ENCODE measurements at places on chromosomes 1 and 21.
A peak's percentile ranks its signal among the peaks of the same experiment; 100 is the strongest.

- no peak for DNase-seq
Observed at GRCh38 chr1:29052100-29052499, 71.6 kb downstream of the TMEM200B start.

DNA sequence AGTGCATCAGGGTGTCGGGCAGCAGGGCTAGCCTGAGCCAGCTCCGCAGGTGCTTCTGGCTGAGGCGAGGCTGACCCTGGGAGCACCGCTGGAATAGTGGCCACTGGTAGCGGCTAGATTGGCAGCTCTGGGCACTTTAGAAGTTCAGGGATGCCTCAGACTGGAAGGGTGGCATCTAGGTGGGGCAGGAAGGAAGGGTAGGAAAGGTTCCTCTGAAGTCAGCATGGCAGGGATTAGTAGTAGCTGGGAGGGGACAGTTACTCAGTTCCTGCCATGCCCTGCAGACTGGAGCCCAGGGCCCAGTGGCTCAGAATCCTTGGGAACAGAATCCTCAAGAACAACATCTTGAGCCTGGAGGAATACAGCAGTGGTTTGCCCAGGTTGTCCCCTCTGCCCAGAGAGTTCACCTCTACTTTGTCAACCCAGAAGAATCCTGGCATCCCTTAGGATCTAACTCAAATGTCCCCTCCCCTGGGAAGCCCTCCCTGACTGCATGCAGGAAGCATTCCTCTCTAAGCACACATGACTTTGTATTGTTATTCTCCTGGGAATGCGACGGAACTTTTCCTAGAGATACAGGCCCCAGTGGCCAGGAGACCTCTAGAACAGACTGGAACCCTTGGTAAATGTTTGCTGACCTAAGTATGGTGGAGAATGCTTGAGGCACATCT lies 39.5 kb upstream of the BCAR3 start:
- no peak for DNase-seq

DNA sequence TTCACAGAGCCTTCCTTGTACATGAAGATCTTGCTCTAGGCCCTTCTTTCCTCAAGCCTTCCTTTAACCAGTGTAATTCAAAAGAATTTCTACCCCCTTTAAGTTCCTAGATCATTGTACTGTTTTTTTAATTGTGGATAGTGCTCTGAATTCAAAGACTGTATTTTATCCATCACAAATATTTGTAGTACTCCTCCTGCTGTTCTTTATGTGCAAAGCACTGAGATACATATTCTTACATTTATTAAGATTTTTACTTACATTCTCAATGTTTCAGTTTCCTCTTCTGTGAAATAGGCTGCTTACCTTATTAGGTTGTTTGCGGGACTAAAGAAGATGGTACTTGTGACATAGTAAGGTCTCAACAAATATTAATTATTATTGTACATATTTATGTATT lies 168.8 kb upstream of the PDE4B start:
- DNase-seq, result no peak

- DNase-seq, result peak; percentile 53
Observed at GRCh38 chr1:234957330-234958065, 171.1 kb downstream of the TOMM20 start.

DNA sequence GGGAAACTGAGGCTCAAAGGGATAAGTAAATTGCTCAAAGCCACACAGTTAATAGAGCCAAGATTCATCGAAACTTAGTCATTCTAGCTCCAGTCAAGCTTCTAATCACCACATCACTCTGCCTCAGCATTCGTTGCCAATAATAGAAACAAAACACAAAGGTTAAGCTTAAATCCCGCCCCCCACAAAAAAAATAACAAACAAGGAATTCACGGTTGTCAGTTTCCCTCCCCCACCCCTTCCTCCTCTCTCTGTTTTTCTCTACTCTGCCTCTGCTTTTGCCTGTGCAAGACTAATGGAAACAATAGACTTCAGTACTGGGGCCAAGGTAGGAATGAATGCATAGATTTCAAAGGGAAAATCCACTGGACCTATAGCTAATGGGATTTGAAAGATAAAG lies 70.7 kb upstream of the ZNF644 start:
- DNase-seq, result no peak

DNA sequence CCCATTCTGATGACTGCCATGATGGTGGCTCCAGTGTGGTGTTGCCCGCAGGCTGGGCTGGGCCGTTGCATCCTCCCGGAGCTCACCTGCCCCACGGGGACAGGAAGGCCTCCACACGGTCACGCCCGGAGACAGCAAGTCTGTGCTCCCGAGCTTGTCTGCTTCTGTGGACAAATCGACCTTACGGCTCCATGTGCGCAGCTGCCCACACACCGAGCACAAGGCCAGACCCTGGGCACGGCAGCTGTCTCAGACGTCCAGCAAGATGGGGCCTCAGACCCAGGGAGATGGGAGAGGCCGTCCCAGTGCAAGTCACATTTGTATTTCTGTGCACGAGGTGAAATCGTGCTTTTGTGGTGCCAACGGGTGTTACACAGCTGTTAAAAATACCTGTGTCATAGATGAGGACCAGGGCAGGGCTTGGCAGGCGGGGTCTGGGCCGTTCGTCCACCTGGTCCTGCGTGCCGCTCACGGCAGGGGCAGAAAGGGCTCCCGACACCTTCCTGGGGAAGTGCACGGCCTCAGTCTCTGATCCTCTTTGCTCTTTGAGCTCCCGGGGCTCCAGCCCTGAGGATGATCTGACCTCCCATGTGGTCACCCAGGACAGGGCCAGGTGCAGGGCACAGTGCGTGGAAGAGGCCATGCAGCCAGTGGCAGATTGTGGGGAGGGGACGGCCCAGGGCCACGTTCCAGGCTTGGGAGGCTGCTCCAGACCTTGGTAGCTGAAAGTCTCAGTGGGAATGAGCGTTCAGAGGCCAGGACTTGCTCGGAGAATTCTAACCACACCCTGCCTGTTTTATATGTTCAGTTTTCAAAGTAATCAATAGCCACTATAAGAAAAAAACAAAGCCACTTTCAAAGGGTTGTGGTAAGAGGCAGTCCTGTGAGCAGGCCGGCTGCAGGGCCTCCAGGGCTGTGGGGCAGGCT lies 13.5 kb downstream of the COL6A1 start:
- no peak for DNase-seq

DNA sequence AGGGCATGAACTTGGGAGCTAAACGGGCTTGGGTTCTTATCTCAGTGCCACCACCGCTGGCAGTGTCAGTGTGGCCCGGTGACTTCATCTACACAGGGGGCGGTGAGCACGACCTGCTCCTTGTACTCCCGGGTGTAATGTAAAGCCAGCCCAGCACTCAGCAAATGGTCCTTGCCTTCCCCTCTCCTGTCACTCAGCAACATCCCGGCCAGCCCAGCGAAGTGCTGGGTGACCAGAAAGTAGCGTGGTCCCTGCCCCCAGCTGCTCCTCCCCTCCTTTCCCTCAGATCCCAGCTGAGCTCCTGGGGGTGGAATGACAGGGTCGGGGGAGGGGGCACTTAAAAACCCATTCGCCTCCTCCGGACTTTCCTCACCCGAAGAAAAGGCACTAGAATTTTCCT lies 7.2 kb downstream of the KCNN3 start:
- DNase-seq, result no peak

DNA sequence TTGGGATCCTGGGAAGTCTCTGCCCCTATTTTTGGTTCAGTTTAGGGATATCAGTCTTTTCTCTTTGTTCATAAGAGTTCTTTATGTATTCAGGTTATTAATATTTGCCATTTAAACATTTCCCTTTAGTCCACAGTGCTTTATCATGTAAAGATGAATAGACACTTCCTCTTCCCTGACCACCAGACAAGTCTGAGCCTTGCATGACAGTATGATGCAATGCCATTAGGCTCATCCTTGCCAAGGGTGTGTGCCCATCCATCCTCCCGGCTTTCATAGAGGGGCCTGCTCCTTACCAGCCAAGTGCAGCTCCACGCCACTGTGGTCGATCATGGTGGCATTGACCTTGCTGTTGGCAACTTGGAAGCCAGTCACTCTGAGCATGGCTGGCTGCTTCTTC lies 52.1 kb downstream of the ZSCAN20 start:
- no peak for DNase-seq

- DNase-seq, result no peak
Observed at GRCh38 chr1:227945891-227946623, 1.7 kb downstream of the WNT9A start.

- DNase-seq, result no peak
Observed at GRCh38 chr1:62318756-62319544, at the start of gene KANK4. KANK4 (minus strand) TSS chr1:62319434; CDS start chr1:62281564, 37,870 bp downstream.

DNA sequence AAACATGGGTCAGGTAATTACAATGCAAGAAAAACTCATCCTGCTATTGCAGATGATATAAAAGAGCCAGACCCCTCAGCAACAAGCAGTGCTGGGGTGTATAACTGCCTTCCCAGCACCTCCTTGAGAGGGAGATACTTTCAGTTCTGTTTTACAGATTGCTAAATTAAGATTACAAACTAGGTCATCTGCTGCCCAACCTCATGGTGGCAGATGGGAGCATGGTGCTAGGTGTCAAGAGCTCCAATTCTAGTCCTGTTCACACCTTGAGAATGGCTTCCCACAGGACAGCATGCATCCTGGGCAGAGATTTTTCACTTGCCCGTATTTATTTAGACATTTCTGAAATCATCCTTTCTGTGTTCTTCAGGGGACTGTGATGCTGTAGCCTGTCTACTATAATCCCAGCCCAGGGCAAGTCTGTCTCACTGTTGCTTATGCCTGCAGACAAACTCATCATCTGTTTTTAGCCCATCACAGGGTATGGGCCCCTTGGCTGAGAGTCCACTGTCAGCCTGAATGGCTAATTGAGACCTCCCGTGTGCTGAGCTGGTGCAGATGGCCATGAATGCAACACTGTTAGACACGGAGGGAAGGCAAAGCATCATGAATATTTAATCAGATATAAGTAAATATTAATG lies 40.2 kb upstream of the PBX1 start:
- no peak for DNase-seq

GRCh38 chr1:100038660-100039287 lies 69.0 kb downstream of the SLC35A3 start:
- DNase-seq, result no peak

DNA sequence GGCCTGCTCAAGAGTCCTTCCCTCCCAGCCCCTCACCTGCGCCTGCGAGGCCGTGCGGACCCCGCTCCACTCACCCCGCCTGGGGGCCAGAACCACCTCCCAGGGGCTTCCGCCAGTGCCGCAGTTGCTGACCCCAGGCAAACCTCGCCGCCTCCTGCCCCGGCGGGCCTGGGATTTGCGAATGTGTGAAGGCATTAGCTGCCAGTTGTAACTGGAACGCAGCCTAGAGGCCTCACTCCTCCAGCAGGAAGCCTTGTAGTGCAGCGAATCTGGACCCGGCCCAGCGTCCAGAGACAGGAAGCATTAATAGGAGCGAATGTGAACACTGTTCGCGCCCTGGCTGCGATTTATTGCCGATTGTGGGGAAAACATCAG lies 140.9 kb upstream of the ARHGEF16 start:
- no peak for DNase-seq

DNA sequence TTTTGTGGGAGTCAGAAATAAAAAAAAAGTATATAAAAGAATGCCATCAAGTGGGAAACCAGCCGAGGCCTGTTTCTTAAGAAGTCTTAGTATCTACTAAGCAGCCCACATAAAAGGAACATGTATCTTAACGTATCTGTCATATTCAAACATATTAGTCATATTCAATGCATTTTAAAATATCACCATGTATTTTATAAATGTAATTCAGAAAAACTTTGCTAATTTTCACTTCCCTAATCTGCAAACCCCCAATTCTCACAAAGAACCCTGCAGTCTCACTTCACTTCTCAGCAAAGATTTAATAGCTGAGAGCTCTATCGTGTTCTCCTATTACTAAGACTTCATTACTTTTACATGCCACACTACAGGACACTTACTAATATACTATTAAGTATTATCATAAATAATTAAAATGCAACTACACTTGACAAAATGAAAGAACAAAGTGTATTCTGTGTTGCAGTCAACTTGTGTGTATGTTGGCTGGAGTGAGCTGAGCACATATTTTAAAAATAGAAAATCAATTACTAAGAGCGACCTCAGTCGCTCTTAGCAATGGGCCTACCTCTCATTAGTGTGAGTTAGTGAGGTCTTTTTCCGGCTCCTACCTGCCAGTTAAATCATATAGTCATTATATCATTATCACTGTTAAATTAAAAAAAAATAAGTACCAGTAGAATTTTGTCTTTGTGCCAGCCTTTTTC lies 484.3 kb downstream of the LMO4 start:
- DNase-seq, result no peak

DNA sequence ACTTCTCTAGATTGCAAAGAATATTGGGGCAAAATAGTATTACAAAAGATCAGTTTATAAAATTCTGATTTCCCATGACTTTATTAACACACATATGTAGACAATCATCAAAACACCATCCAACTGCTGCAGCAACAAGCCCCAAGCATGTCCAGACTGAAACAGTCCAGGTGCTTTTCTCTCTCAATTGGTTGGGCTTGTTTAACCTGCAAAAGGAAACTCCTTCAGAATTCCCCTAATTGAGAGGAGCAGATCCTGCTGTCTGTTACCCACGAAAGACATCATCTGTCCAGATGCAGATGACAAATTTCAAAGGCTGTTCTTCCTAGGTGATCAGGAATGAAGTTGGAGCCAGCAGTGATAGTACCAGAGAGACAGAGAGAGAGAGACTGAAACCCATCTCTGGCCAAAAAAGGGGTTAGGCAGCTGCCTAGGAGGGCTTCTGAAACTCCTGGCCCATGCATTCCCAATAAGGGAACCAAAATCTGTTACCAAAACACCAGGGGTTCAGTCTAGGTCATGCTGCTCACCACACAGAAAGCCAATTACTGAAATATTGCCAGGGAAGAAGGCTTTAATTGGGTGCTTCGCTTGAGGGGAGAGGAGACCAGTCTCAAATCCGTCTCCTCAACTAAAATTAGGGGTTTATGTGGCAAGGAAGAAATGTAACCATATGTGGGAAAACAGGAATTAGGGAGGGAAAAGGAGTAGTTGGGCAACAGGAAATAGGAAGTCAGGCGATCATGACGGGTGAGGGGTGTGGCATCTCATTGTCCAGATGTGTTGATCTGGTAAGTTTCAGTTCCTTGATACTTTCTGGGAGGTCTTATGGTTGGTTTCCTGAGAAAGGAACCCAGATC lies 34.7 kb upstream of the RGL1 start:
- DNase-seq, result no peak
